Left renal pelvis (tissue), 4 donors: ENCODE measurements at places on chromosomes 6 and 20. TPM values are rescaled to one million over a fixed set of nuclear protein-coding genes. Genes with fewer than 3 reads are reported as not detected.

- DNase-seq: no peak
Measured at GRCh38 chr20:16095226-16095625, 478.0 kb downstream of the KIF16B start.

GRCh38 chr6:43171707-43172103, 636 bp downstream of the SRF start:
- DNase-seq: no peak

DNA sequence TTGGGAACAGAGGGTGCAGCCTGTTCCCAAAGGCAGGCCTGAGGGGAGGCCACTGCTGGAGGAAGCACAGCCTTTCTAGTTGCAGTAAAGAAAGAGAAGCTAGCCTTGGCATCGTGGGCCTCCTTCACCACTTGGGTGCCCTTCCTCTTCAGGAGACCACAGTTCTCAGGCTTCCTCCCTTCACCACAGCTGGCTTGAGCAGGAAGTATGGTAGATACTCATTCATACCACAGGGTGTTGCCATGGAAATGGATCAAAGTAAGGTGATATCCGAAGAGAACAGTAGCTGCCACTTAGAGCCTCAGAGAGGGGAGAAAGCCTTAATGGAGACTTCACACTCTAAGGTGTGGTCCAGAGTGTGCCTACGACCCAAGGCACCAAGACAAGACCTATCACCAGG, 120.4 kb upstream of the RIPOR2 start:
- no peak for DNase-seq

DNA sequence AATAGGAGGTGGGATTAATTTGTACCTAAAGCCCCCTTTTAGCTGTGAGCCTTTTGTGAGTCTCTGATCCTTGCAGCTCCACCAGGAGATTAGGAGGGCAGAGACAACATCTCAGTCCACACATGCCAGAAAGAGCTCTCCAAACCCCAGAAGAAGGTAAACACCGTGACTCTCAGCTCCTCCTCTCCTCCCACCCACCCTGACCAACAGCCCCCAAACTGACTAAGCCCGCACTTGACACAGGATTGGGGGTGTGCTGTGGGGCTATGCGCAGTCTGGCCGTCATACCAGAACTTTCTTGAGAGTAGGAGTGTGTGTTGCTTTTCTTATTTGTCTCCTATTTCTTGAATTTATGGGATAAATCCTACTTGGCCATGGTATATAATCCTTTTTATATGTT, 164.7 kb upstream of the SNX9 start:
- DNase-seq: no peak

GRCh38 chr20:45576995-45577394, 2.1 kb downstream of the WFDC8 start:
- DNase-seq: no peak

GRCh38 chr6:168217880-168218537, 101.6 kb downstream of the DACT2 start:
- DNase-seq: no peak

DNA sequence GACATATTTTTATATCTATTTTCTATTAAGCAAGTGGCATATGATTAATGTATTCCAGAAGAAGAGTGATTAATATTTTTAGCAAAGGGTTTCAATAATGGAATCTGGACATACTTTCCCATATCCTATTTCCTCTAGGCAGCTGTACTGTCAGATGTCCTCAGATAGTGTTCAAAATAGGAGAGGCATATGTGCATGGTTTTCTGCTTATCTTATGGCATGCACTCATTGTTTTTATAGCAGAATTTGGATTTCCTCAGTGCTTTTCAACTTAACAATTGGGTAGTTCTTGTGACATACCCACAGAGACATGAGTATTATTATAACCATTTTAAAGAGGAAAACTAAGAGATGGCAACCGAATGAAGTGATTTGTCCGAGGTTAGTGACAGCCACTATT, 12.6 kb upstream of the SLC17A5 start:
- no peak for DNase-seq

DNA sequence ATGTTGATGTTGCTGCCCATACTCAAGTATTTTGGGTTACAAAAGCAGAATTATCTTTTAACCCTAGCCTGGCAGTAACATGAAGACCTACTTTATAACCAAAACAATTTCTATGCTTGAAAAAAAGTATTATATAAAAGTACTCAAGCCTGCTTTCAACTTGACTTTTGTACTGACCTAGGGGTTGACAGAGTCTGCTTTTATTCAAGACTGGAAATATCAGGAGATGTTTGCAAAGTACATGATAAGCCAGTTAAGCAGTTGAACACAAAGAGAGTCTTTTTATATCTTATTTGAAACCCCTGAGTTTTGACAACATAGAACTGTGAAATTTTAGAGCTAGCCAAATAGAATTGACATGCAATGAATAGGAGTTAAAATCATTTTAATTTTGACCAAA, 159.8 kb downstream of the KCNQ5 start:
- DNase-seq: no peak

DNA sequence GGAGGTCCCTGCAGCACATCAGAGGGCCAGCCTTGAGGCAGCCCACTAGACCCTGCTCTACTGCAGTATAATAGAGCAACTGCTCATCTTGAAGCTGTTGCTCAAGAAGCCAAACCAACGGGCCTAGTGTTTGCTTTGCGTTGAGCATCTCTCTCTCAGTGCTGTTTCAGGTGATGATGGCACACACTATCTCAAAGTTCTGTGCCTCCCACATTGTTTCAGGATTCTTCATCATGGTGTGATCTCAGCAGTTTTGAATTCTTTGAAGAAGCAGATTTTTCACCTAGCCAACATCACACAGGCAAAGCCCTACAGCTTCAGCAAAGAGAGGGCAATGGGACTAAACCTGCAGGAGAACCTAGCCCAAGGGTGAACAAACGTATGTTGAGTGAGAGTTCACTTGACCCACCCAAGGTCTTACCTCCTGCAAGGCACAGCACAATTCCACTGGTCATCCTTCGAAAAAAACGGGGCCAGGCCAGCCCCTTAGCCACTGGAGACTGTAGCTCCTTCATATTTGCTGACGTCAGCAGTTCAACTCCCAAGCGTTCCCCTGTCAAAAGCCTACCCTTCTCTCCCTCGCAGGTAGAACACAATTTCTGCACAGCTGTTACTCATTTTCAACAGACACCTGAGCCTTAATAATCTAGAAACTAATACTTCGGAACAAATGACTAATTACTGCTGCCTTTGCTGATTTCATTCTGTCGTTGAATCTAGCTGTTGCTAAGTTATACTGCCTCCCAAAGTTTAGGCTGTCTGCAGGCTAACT, 15.8 kb downstream of the MYB start:
- no peak for DNase-seq

GRCh38 chr6:74578339-74578738, 627.5 kb downstream of the COL12A1 start:
- DNase-seq: no peak

- no peak for DNase-seq
Measured at GRCh38 chr6:9161731-9162130, 726.4 kb upstream of the SLC35B3 start.

DNA sequence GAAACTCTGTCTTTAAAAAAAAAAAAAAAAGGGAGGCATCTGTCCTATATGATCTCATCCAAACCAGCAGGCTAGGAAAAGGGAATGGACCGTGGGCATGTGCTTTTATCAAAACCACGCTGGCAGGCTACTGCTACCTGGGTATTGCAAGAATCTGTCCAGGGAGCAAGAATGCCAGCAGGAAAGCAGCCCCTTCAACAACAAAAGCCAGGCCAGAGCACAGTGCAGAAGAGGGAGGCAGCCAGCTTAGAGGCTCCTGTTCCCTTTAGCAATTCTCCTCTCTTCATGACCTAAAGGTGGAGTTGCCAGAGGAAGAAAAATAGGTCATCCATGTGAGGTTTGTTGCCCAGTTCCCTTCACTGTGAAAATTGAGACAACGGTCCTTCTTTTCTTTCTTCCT, 18.2 kb downstream of the TBC1D20 start:
- no peak for DNase-seq

DNA sequence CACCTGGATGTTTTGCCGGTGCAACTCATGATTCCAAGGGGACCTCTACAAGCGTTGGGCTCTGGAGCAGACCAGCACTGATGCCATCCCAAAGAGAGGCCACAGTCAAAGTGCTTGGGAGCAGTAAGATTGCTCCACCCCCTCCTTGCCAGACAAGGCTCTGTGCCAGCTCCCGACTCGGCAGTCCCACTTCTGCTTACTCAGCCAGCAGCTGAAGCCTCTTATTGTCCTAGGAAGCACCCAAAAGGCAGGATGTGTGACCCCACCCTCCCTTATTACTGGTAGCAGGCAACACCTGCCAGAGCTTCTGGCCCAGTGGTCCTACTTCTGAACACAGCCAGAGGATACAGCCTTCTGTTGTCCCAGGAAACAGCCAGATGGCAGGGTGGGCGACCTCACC, 614.2 kb downstream of the TENT5A start:
- no peak for DNase-seq

- no peak for DNase-seq
Measured at GRCh38 chr6:158086504-158087223, 81.4 kb downstream of the SERAC1 start.

- no peak for DNase-seq
Measured at GRCh38 chr20:60587986-60588385, 629.8 kb downstream of the CDH26 start.

DNA sequence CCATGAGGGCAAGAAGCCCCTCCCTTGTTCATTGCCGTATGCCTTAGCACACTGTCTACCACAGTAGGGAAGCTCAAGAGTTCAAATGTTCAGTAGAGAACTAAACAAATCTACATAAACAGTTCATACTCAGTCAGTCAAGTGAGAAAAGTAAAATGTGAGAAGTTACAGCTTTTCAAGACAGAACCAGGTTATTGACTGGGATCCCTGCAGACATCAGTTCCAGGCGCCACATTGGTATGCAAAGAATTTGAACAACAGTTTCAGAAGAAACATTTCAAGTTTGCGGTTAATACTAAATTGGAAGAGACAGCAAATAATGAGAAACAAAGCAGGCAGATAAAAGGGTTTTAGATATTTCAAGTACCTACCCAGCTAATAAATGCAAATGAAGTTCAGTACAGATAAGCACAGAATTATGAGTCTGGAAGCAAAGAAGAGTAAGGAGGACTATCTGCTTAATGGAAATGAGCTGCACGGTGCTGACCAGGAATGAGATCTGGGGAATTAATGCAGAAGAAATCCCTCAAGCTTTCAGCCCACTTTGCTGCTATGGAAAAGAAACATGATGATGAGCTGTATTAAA, 246.2 kb downstream of the HACE1 start:
- DNase-seq: no peak

- no peak for DNase-seq
Measured at GRCh38 chr20:23105193-23105592, 19.1 kb upstream of the CD93 start.

GRCh38 chr6:132142768-132143167, 191.6 kb upstream of the CCN2 start:
- no peak for DNase-seq

DNA sequence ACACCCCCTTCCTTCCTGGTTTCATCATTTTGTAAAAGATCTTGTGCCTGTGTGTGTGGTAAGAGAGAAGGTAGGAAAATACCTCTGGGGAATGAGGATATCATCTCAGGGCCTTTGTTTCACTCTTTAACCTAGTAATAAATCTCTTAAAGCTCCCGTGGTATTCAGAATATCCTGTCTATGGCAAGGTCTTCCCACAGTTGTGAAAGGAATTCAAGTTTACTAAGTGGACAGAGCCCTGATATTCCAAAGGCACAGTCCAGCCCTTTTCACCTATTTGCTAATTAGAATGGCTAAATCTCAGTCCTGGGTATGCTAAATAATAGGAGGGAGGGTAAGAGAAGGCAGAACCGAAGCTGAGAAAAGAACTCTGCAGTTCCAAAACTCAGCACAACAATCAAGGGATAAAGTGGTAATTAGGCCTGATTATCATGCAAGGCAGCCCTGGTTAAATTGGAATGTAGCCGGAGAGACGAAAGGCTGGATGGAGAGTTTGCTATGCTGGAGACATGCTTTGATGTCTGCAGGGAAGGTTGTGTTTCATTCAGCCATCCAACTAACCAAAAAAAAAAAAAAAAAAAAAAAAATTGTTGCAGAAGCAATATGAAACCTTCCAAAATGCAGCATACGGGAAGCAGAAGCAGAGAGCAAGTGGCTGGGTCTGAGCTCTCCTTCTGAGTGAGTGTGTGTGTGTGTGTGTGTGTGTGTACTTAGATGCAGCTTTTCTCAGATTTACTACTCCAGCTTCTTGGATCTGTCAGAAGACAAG, 28.5 kb upstream of the PIM1 start:
- DNase-seq: no peak

GRCh38 chr6:3032986-3033385, 33.3 kb downstream of the NQO2 start:
- DNase-seq: no peak

DNA sequence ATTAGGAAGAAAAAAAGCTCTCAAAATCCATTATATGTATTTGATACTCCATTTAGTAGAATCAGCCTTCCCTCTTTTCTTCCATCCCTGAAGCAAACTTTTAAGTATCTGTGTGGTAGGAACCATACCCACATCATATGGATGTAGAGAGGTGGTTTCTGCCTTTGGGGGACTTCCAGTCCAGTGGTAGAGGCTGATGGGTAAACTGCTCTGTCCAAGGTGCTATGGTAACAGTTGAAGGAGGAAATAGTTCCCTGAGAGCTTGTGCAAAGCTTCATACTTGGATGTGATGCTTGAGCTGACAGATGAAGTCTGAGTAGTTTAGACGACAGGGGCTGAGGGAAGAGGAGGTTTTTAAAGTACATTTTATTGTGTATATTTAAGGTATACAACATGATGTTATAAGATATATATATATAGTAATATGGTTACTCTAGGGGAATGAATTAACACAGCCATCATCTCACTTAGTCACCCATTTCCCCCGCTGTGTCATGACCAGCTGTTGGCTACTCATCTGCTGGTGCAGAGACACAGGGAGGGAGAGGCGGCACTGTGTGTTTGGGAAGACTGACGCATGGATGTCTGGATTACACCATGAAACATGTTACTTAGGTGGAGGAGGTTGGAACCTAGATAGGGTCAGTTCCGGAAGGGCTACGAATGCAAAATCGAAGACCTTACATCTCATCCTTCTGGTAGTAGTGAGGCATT, 185.2 kb downstream of the FARS2 start:
- no peak for DNase-seq

- DNase-seq: no peak
Measured at GRCh38 chr20:40986774-40987173, 41.8 kb upstream of the TOP1 start.

- no peak for DNase-seq
Measured at GRCh38 chr6:21559238-21559637, 34.3 kb upstream of the SOX4 start.

CST4 gene
- polyA plus RNA-seq: not detected

TCP11 gene
- 1.2 TPM for polyA plus RNA-seq

SLCO4A1 gene
- polyA plus RNA-seq: 2.9 TPM

TENT5A gene
- polyA plus RNA-seq: 20.2 TPM

CCN5 gene
- polyA plus RNA-seq: 0.10 TPM

KCNK16 gene
- not detected for polyA plus RNA-seq

RGS17 gene
- 4.1 TPM for polyA plus RNA-seq

ZNF335 gene
- 12.5 TPM for polyA plus RNA-seq
